Camera-type eye (tissue), 1 donor: ENCODE measurements at places on chromosomes 12 and 14. TPM values are rescaled to one million over a fixed set of nuclear protein-coding genes. Genes with fewer than 3 reads are reported as not detected.

LRTM2 gene
- 3.8 TPM for total RNA-seq

ESRRB gene
- 4.3 TPM for total RNA-seq

GALNT4 gene
- total RNA-seq, result 10.3 TPM

TEX22 gene
- 1.6 TPM for total RNA-seq

HOXC4 gene
- not detected for total RNA-seq

PLA2G1B gene
- total RNA-seq, result not detected

ZBTB42 gene
- 5.4 TPM for total RNA-seq

RPL10L gene
- total RNA-seq, result not detected

SLC38A4 gene
- 0.88 TPM for total RNA-seq

MGP gene
- 186 TPM for total RNA-seq

VIPAS39 gene
- 29.3 TPM for total RNA-seq

TC2N gene
- total RNA-seq, result 12.0 TPM

FAM161B gene
- 16.5 TPM for total RNA-seq

KRT77 gene
- 1.2 TPM for total RNA-seq

KRT6C gene
- total RNA-seq, result not detected

KLC1 gene
- 377 TPM for total RNA-seq

GALNT9 gene
- 10.7 TPM for total RNA-seq

PMEL gene
- 363 TPM for total RNA-seq

TAS2R20 gene
- total RNA-seq, result 20.5 TPM
